GDM1 (cell line): ENCODE measurements at places on chromosomes 5 and 9.
A peak's percentile ranks its signal among the peaks of the same experiment; 100 is the strongest.

- peak; percentile 42 for DNase-seq
These were observed 9.2 kb downstream of the ENC1 start for GRCh38 chr5:74631081-74631953.

GRCh38 chr9:69898714-69899209 lies 78.1 kb downstream of the CFAP95 start:
- DNase-seq: no peak

GRCh38 chr9:78592811-78593210 lies 295.9 kb downstream of the PSAT1 start:
- DNase-seq: no peak

DNA sequence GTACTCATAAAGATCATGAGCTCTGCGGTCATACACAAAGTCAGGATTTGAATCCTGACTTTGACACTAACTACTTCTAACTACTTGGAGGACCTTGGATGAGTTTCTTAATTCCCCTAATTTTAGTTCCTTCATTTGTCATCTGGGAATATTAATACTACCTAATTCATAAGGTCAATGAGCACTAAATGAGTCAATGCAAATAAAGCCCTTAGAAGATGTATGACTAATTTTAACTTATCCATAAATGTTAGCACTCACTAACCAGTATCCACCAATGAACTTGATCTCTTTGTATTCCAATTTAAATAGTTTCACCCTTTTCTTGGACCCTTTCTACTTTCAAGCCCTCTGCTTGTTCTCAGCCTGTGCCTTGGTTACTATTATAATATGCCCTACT lies 1106.4 kb downstream of the CDH18 start:
- DNase-seq: no peak

DNA sequence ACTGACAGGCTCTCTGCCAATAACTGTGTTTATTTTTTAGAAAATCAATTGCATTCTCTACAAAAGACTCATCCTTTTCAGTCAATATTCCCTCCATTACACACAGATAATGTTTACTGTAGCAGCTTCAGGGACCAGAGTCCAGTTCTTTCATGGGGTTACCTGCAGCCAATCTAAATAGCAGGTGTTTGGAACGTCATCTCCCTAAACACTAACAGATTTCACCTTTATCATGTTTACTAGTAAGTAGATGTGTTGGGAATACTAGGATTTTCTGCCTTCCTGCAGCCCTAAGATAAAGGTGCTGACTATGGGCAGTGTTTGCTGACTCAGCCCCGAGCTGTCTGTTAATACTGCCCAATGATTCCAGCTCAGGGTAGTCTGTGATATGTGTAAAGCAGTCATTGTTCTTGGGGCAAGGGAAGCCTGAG lies 447.0 kb downstream of the KIF4B start:
- DNase-seq: no peak

GRCh38 chr5:83072966-83073365 lies 4.2 kb downstream of the TMEM167A start:
- DNase-seq: no peak

DNA sequence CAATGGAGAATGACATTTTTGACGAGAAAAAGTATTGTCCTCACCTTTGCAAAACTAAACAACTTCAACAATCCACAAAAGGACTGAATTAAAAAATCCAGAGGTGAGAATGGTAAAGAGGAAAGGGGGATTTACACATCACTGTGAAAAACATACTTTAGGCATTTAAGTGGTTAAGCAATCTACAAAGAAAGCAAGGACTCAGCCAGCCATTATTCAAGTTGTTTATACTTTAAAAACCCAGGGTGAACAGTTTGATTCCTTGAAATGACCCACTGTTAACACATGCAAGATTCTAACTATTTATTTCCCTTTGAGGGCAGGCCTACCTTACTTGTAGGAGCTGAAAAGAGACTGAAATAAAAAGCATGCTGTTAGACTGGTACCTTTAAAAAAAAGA lies 29.3 kb downstream of the TUT7 start:
- no peak for DNase-seq

DNA sequence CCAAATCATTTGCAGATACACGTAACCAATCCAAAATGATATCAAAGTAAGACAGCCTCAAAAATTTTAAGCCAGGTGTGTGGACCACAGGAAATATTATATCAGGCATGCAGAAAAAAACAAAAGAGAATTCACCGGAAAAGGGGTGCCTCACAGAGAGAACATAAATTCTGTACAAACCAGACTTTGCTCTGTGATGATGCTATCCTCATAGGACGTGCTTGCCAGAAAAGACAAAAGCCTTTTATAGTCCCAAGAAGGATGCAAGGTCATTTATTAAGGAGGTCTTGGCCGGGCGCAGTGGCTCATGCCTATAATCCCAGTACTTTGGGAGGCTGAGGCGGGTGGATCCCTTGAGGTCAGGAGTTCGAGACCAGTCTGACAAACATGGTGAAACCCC lies 16.8 kb upstream of the ATP6V1G1 start:
- no peak for DNase-seq

DNA sequence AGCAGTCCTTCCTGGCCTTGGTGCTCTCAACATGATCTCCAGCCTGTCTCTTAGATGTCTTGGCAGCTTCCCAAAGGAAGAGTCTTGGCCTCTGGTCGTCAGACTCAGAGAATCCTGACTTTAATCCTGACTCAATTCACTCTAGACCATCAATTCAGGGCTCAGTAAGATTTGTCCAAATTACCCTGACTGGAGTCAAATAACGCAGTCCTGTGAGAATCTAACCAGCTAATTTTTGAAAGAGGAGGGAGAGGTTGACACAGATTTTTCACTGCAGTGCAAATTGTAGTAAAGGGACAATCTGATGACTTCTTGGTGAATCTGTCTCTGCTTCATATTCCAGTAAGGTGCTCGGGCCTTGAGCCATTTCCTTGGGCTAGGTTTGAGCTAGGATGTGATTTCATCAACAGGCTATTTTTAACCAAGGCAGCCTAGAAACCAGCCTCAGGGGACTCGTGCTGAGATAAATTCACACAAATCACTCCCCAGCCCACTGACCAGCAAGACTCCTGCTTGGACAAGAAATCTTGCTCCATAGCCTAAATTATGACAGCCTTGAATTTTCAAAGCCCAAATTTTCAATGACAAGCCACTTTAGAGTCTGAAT lies 257.4 kb downstream of the ENC1 start:
- DNase-seq: no peak

DNA sequence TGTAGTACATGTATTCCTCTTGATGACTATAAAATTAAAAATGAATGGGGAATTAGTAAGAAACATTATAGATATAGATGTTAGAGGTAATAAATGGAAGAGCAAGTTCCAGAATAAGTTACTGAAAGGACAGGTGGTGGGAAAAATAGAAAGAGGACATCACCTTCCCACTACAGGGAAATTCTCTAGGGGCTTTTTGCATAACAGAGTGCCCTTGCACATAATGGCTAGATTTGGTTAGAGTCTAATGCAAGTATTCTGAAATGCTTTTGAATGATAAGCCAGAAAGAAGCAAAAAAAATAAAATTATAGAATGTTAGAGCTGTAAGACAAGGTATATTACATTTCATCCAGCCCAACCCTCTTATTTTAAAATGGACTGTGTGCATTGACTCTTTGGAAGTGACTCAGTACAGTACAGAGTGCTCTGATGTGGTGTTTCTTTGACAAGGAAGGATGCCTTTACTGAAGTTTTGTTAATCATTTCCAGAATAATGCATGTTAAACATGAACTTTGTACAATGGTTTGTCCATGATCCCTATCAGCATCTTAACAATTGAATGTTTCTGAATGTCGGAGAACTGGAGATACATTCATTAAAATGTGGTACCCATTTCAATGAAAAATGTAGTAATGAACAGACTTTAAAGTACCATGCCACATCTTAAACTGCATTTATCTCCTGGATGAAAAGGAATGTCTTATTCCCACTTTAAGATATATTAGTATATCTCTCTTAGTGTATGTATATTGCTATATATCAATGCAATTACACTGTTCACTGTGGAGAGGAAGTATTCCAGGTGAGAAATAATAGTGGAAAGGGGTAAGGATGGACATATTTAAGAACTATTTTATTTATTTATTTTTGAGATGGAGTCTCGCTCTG lies 391.1 kb downstream of the ADGRV1 start:
- no peak for DNase-seq

DNA sequence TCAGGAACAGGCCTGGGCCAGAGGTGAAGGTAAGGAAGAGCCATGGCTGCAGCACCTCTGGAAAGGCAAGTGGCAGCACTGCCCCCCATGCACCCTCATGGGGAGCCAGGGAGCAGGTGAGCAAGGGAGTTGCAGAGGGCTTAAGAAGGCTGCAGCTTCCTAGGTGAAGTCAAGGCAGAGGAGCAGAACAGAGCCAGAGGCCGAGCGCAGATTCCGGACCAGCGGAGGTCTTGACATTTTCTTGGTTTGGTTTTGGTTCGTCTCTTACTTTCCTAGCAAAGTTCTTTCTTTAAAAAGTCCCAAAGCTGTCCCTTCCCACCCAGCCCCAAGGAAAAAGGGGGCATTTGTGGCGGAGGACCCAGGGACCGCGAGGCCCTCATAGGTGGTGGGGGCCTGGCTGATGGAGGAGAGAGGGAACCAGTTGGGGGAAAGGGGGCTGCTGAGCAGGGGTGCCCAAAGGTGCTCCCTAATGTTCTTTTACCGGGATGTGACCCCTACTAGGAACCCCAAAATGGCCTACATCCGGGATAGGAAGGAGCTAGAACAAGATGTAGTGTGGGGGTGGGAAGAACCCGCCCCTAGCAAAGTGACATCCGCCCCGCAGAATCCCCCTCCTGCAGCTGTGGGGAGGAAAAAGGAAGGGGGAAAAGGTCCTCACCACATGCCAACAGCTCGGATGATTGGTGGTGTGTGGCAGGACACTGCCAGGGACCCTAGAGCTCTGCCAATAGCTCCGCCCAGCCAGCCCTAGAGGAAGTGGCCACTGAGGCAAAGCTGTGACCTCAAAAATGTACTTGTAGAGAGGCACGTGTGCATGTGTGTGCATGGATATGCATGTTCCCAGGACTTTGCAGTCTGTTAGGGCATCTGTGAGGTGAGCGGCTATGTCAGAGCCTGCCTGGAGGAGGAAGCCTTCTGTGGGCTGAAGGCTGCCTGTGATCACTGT lies 914 bp upstream of the CD72 start:
- DNase-seq: peak; percentile 84

GRCh38 chr5:80964491-80964890 lies 4.3 kb downstream of the RASGRF2 start:
- no peak for DNase-seq

DNA sequence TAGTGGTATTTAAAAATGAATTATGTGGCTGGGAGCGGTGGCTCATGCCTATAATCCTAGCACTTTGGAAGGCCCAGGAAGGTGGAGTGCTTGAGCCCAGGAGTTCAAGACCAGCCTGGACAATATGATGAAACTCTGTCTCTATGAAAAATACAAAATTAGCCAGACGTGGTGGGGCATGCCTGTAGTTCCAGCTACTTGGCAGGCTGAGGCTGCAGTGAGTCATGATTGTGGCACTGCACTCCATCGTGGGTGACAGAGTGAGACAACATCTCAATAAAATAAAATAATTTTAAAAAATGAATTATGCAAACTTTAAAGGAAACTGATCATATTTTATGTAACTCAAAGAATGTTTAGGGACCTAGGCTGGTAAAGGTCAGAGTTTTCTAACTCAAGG lies 310.8 kb upstream of the DMRT1 start:
- no peak for DNase-seq

DNA sequence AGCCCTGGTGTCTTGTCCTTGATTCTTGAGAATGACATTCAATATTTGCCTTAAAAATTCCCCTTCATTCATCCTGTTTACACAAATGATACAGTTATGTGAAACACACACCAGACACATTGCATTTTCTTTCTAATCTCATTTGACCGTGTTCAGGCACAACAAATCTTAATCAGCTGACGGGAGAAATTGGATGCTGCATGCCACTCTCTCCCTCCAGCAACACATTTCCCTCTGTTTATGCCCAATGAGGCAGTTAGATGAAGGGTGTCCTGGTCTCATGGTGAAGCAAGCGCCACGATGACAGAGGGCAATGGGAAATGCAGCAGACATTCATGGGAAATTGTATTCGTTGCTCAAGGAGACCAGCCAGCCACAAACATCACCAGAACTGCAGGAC lies 3.2 kb upstream of the FGF1 start:
- no peak for DNase-seq
